ENCODE measurements at places on chromosomes 5 and 9. TPM values are rescaled to one million over a fixed set of nuclear protein-coding genes. Genes with fewer than 3 reads are reported as not detected.

DNA sequence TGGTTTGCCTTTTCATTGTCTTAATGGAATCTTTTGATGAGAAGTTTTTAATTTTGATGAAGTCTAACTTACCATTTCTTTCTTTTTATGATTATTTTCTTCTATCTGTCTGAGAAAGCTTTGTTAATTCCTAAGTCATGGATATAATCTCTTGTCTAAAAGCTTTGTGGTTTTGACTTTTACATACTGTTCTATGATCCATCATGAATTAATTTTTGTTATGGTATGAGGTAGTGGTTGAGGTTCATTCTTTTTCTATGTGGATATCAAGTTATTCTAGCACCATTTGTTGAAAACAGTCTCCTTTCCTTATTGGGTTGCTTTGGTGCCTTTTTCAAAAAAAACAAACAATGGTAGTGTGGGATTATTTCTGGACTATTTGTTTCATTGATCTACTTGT lies 20.4 kb downstream of the FBXO10 start:
- DNase-seq = no peak

DNA sequence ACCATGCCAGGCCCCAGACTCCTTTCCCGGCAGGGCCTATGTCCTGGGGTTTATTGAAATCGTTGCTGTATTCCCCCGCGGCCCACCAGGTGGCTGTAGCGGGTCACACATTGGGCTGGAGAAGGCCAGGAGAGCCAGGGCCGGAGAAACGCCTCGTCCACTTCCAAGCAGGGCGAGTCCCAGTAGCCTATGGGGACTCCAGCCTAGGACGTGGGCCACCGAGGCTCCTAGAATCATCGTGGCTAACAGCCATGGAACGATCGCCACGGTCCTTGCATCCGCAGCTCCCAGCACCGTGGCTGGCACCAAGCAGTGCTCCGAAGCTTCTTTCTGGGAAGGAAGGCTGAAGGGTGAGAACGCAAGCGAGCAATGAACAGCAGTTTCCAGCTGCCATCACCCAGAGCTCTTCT lies 87.7 kb downstream of the ENTREP1 start:
- no peak for DNase-seq

- DNase-seq = no peak
These were observed 124.3 kb downstream of the ARL15 start for GRCh38 chr5:54186108-54186507.

GRCh38 chr9:91741522-91741921 lies 208.5 kb downstream of the ROR2 start:
- DNase-seq = no peak

DNA sequence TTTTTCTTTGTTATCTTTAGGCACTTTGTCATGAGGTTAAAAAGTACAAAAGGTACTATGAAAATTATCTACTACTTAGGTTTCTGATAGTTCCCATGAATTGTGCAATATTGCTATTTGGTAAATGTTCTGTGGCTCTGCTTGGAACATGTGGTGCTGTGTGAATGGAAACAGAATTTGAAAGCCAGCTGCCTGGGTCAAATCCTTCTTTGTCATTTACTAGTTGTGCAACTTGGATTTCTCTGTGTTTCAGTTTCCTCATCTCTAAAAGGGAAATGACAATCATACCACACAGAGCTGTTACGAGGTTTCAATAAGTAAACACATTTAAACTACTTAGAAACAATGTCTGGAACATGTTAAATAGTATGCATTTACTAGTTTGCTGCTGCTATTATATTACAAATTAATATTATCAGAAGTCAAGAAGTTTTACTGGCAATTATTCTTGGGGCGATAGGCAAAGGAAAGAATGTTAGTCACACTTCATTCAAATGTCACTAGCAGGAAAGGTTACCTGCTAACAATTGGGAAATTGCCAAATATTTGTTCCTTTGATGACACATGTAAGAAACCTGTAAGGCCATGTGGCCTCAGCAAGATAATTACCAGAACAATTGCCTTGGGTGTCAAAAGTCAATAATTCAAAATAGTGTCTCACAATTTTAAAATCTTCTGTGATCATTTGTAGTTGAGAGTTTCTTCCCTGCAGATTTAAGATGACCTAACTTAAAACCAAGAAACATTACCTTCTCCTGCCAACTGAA lies 184.8 kb downstream of the KIAA0825 start:
- no peak for DNase-seq

DNA sequence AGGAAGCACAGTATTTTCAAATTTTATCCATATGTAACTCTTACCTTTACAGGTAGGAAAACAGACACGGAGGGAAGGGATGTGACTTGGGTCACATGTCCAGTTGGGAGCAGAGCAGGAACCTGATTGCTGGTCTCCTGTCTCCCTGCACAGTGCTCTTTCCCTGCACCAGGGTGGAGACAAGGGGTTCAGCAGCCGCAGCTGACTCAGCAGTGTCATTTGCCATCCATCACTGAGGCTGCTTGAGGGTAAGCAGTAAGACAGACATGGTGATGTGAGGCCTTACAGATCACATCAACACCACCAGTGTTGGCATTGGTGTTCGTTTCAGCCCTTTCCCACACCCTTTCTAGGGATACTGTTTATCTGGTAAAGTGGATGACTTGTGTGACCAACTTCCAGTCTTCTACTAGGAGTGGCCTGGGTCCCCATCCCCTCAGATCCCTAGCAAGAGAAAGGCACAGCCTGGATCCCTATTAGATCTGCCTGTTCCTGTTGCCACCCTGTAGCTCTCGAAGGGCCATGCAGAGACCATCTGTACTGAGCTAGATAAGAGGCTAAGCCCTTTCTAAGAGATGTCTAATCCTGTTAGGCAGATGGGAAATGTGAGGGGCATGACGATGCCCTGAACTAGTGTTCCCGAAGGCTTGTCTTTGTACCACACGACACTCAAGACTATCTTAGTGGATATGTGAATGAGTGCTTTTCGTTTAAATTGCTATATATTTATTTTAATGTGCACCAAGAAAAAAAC lies 29.1 kb downstream of the FRMPD1 start:
- no peak for DNase-seq

DNA sequence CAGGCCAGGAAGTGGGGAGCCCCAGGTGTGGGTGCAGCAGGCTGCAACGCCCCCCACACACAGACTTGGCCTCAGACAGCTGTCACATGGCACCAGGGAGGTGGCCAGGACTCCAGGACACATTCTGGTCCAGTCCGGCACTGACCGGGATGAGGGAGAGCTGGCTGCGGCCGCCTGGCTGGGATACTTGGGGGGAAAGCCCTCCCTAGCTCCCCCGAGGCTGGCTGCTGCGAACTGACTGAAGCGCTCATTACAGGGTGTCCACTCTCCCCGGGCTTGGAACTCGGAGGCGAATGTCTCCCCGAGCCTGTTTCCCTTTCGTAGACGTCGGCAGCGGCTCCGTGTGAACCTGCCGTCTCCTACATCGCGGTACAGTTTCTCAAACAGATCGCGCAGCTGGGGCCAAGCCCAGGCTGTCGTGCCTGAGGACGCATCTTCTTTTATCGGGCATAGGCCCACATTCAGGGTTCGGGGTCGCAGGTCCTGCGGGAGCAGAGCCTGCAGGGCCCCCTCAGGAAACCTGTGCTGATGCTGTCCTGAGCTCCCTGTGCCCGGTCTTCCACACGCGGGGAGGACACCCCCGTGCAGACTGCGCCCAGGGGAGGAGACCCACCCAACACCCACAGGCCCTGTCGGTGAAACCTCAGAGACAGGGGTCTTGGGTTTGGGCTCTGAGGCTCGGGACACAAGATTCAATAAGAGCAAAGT lies 19.8 kb downstream of the NACC2 start:
- no peak for DNase-seq

DNA sequence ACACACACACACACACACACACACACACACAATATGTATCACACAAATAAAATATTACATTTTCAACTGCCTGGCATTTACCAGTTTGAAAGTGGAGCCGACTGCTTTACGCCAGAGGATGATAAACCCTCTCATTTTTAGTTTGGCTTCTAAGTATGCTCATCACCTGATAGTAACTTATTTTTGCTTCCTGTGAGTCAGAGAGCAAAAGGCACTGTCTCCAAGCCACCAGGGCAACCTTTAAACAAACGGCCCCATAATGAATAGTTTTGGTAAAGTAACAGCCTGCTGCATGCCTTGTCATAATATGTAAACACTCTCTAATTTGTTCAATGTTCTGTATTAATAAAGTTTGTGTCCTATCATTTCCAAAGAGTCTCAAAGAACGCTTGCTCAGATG lies 26.9 kb downstream of the KLF4 start:
- no peak for DNase-seq

Gene GOLPH3
- total RNA-seq = 88.7 TPM
